ENCODE measurements at places on chromosomes 16 and 17. TPM values are rescaled to one million over a fixed set of nuclear protein-coding genes. Genes with fewer than 3 reads are reported as not detected.

- H3K4me3 ChIP-seq: no peak overlapping the region
- H3K36me3 ChIP-seq: no peaks in the 10 kb centered on the region
- H3K4me1 ChIP-seq: peaks cover 22% of the 10 kb centered on the region
- DNase-seq: peak; percentile 60
Observed at GRCh38 chr17:66904760-66905624, 59.5 kb upstream of the CACNG4 start.

GRCh38 chr17:1109606-1110540 is 69.9 kb downstream of the ABR start:
- H3K36me3 ChIP-seq: no peaks in the 10 kb centered on the region
- H3K4me3 ChIP-seq: peak overlapping the region; percentile 24
- H3K4me1 ChIP-seq: peaks cover 62% of the 10 kb centered on the region
- peak overlapping the region; percentile 73 for H3K27ac ChIP-seq
- no peak for DNase-seq

The TNFAIP1 gene
- 15.2 TPM for total RNA-seq

- no peaks in the 10 kb centered on the region for H3K4me1 ChIP-seq
- H3K27me3 ChIP-seq: no peaks in the 10 kb centered on the region
- no peak for DNase-seq
Observed at GRCh38 chr16:3241761-3242160, 6.8 kb upstream of the ZNF200 start.

GRCh38 chr16:89183975-89184676 is 12.6 kb downstream of the CDH15 start:
- no peaks in the 10 kb centered on the region for H3K4me1 ChIP-seq
- no peak overlapping the region for H3K27ac ChIP-seq
- H3K27me3 ChIP-seq: no peaks in the 10 kb centered on the region
- H3K36me3 ChIP-seq: no peaks in the 10 kb centered on the region
- no peak overlapping the region for H3K4me3 ChIP-seq

GRCh38 chr17:77654296-77654695 is 304.2 kb upstream of the TNRC6C start:
- no peak overlapping the region for H3K27ac ChIP-seq
- no peak for DNase-seq
- H3K4me1 ChIP-seq: no peaks in the 10 kb centered on the region

DNA sequence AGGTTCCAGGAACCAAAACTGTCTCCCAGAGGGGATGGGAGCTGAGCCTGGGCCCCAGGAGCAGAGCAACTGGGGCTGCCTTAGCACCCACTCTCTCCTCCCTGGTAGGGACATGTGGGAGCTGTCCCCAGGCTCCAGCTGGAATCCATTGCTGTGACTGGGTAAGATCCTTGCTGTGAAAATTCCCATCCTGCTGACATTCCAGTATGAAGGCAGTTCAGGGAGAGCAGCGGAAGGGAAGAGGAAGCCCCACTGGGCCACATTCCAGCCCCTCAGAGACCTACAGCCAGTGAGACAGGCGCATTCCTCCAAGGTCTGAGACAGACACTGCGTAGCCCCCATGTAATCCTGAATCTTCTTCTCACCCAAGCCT is 24.2 kb downstream of the MYO18A start:
- peak overlapping the region; percentile 55 for H3K27ac ChIP-seq
- DNase-seq: no peak
- H3K4me1 ChIP-seq: peaks cover 80% of the 10 kb centered on the region
- H3K27me3 ChIP-seq: no peaks in the 10 kb centered on the region

- peak overlapping the region; percentile 70 for H3K4me3 ChIP-seq
- peaks cover 5% of the 10 kb centered on the region for H3K36me3 ChIP-seq
- peaks cover 39% of the 10 kb centered on the region for H3K4me1 ChIP-seq
- H3K27ac ChIP-seq: peak overlapping the region; percentile 98
- no peaks in the 10 kb centered on the region for H3K27me3 ChIP-seq
Observed at GRCh38 chr17:7307686-7308624, 527 bp downstream of the EIF5A start.

The CPHXL gene
- total RNA-seq: not detected

- no peak overlapping the region for H3K27ac ChIP-seq
- no peak for DNase-seq
- no peak overlapping the region for H3K4me3 ChIP-seq
- H3K4me1 ChIP-seq: no peaks in the 10 kb centered on the region
- no peaks in the 10 kb centered on the region for H3K27me3 ChIP-seq
- no peaks in the 10 kb centered on the region for H3K36me3 ChIP-seq
Observed at GRCh38 chr16:80171746-80172145, 369.0 kb upstream of the DYNLRB2 start.

- DNase-seq: no peak
- H3K4me3 ChIP-seq: no peak overlapping the region
- H3K4me1 ChIP-seq: no peaks in the 10 kb centered on the region
Observed at GRCh38 chr16:10205688-10206087, 23.5 kb upstream of the GRIN2A start.

GRCh38 chr16:6531067-6531466 is 801.6 kb upstream of the RBFOX1 start:
- H3K27me3 ChIP-seq: no peaks in the 10 kb centered on the region
- H3K4me1 ChIP-seq: no peaks in the 10 kb centered on the region
- DNase-seq: no peak
- no peak overlapping the region for H3K27ac ChIP-seq
- no peaks in the 10 kb centered on the region for H3K36me3 ChIP-seq

DNA sequence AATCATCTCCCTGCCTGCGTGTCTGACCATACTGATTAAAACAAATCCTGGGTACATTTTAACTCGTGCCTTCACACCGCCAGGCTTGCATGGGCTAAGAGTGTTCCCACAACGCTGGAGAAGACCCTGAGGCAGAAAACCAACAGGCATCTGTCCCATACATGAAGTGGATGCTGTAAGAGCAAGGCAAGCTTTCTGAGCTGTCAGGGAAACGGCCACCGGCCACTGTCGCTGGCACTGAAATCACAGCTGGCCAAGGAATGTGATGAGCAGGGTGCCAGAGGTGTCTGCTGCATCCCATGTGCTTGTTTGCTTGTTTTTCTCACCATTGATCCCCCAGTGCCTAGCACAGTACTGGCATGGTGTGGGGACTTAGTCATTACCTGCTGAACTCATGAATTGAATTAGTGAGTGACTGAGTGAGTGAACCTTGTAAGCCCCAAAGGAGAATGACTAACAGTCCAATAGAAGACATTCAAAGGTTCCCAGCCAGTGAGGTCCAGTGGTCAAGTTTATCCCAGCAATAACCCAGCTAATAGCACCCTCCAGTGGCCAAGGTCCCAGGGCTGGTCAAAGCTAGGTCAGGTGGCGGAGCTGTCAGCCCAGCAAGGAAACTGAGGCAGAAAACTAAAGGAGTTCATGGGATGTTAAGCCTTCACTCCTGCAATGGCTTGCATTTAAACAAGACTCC is 92.7 kb upstream of the CDH5 start:
- no peak overlapping the region for H3K27ac ChIP-seq
- DNase-seq: no peak
- H3K27me3 ChIP-seq: no peaks in the 10 kb centered on the region
- H3K36me3 ChIP-seq: no peaks in the 10 kb centered on the region
- H3K4me1 ChIP-seq: peaks cover 8% of the 10 kb centered on the region
- no peak overlapping the region for H3K4me3 ChIP-seq

DNA sequence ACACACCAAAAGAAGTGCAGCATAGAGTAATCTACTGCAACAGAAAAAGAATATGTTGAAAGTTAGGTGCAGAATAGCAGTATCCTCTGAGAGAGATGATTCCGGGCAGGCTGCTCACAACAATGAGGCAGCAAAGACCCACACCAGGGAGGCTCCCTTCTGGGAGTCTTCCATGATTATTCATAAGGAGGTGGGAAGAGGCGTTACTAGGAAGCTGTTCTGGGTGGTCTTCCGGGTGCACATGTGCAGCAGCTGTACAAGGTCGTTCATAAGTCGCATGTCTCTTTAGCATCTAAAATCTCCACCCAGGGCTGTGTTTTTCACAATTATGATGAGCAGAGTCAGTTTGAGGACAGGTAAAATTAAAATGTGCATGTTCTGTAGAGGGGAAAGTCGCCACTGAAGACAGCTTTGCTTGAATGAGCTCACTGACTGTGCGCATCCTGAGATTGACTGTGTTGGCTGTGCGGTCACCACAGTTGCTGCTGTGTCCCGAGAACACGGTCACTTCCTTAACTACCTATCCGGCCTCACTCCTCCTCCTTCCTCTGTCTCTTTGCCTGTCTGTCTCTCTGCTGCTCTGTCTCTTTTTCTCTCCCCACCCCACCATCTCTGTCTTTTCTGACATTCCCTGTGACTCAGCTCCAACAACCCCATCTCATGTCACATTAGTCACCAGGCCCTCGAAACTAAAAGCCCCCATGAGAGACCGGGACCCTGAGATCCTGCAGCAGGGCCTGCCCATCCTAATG is 125.5 kb upstream of the HSBP1 start:
- no peaks in the 10 kb centered on the region for H3K4me1 ChIP-seq
- H3K27ac ChIP-seq: no peak overlapping the region
- H3K4me3 ChIP-seq: no peak overlapping the region
- no peak for DNase-seq
- no peaks in the 10 kb centered on the region for H3K27me3 ChIP-seq
- no peaks in the 10 kb centered on the region for H3K36me3 ChIP-seq

DNA sequence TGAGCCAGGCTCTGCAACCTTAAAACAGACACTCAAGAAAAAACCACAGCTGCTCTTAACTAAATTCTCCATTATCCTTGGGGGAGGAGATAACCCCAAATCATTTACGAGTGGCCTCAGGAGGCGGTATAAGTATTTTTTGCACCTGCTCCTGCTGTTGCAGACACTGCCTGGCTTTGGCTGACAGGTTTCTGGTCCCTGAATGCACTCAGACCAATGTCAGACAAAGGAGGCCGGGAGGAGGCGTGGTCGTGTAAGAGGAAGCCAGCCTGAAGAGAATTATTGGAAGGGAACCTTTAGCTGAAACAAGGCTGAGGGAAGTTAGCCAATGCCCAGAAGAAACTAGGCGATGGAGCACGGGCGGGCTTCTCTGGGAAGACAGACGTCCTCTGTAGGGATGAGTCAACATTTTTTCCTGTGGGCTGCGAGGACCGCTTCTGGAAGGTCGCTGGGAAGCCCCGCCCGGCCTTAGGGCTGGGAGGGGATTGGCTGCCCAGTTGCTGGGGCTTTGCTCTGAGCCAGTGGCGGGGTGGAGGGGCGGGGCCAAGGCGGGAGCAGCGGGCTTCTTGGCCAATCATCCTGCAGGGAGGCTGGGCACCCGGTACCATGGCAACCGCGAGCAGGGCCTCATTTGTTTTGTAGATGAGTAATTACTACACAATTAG is 82.3 kb downstream of the CCDC182 start:
- peaks cover 15% of the 10 kb centered on the region for H3K4me1 ChIP-seq
- no peaks in the 10 kb centered on the region for H3K27me3 ChIP-seq
- peak overlapping the region; percentile 17 for H3K27ac ChIP-seq
- no peak overlapping the region for H3K4me3 ChIP-seq
- H3K36me3 ChIP-seq: no peaks in the 10 kb centered on the region
- DNase-seq: peak; percentile 94

DNA sequence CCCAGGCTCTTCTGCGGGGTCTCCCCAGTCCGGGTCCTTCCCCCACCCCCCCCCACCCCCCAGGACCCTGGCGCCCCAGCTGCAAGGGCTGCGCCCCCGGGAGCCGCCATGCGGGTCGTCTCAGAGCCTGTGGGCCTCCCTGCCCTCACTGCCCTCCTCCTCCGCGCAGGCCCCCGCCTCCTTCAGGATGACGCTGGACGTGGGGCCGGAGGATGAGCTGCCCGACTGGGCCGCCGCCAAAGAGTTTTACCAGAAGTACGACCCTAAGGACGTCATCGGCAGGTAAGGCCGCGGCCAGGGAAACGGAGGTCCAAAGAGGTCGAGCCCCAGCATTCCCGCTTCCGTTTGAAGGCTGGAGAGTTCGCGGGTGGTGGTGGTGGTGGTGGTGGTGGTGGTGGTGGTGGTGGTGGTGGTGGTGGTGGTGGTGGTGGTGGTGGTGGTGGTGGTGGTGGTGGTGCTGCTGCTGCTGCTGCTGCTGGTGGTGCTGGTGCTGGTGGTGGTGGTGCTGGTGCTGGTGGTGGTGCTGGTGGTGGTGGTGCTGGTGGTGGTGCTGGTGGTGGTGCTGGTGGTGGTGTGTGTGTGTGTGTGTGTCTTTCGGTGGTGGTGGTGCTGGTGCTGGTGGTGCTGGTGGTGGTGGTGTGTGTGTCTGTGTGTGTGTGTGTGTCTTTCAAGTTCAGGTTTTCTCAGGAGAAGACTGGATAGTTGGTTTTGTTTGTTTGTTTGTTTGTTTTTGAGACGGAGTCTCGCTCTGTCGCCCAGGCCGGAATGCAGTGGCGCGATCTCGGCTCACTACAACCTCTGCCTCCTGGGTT is 615 bp downstream of the PHKG2 start:
- peaks cover 12% of the 10 kb centered on the region for H3K4me1 ChIP-seq
- peaks cover 7% of the 10 kb centered on the region for H3K36me3 ChIP-seq
- peak overlapping the region; percentile 81 for H3K27ac ChIP-seq
- peak overlapping the region; percentile 75 for H3K4me3 ChIP-seq
- peak; percentile 35 for DNase-seq
- no peaks in the 10 kb centered on the region for H3K27me3 ChIP-seq

The TMEM92 gene
- not detected for total RNA-seq

GRCh38 chr16:54051821-54052220 is 234.8 kb downstream of the IRX3 start:
- H3K27ac ChIP-seq: no peak overlapping the region
- no peaks in the 10 kb centered on the region for H3K4me1 ChIP-seq
- no peak overlapping the region for H3K4me3 ChIP-seq
- no peaks in the 10 kb centered on the region for H3K36me3 ChIP-seq
- no peaks in the 10 kb centered on the region for H3K27me3 ChIP-seq

The SHCBP1 gene
- not detected for total RNA-seq

GRCh38 chr16:84875846-84876245 is 56.1 kb downstream of the CRISPLD2 start:
- no peak overlapping the region for H3K27ac ChIP-seq
- H3K4me1 ChIP-seq: no peaks in the 10 kb centered on the region
- no peaks in the 10 kb centered on the region for H3K36me3 ChIP-seq

DNA sequence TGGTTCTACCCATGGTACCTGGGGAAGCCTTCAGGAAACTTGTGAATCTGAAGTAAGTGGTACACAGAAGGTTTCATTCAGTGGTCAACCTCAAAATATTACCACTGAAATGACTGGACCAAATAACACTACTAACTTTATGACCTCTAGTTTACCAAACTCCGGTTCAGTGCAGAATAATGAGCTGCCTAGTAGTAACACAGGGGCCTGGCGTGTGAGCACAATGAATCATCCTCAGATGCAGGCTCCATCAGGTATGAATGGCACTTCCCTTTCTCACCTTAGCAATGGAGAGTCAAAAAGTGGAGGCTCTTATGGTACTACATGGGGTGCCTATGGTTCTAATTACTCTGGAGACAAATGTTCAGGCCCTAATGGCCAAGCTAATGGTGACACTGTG is 55.9 kb upstream of the SLC5A11 start:
- no peak overlapping the region for H3K27ac ChIP-seq
- H3K4me3 ChIP-seq: no peak overlapping the region
- H3K27me3 ChIP-seq: no peaks in the 10 kb centered on the region
- no peak for DNase-seq

Data from body of pancreas (tissue), 4 donors.